ENCODE measurements at places on chromosomes 5 and 9.

DNA sequence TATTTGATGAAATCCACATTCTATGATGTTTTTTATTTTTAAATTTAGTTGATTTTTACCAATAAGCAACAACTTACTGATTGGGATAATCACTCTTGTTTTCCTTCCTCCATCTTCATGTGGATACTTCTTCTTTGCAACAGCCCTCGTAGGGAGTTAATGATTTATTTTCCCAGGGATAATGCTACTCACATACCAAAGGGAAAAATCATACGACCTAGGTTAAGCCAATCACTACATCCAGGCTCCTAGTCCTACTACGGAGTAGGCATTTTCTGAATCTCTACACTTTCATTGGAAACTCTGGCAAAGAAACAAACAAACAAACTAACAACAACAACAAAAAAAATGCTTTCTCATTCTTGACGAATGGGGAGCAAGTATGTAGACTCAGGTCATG lies 663.4 kb downstream of the PTPRD start:
- no peak for DNase-seq

DNA sequence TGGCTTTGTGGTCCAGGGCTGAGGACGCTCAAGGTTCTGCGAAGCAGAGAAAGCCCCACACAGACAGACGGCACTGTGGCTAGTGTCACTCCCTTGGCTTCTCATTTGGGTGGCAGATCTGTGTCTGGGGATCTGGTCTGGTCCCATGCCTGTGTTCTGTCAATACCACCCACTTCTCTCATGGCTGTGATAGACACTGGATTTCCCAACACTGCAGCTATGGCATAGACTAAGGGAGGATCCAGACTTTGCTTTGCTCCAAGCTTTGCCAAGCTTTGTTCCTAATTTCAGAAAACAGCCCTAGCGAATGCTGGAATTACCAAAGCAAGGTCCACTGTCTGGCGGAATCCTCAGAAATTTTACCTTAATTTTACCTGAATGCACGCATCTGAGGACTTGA lies 62.1 kb downstream of the GADD45G start:
- no peak for DNase-seq

GRCh38 chr5:169695025-169695625 lies 58.0 kb downstream of the DOCK2 start:
- no peak for DNase-seq

- DNase-seq: no peak
These were observed 124.8 kb upstream of the RAD23B start for GRCh38 chr9:107158321-107158720.

GRCh38 chr5:61617039-61617438 lies 285.0 kb downstream of the ZSWIM6 start:
- DNase-seq: no peak

DNA sequence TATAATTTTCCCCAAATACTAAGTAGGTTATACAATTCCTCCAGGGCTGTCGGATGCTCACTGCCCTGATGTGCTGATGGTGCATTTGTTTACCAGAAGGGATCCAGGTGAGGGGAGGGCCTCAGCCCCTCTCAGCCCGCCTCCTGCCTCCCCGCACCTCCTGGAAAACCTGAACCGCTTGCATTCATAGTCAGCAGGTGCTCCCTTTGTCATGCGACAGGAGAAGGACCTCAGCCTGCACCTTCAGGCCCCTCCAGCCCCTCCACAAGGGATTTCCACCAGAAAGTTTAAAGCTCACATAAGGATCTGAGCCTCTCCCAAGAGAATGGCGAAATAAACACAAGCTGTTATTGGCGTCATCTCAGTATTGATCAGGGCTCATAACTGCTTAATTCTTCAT lies 36.5 kb upstream of the NTNG2 start:
- no peak for DNase-seq

GRCh38 chr5:81537905-81538547 lies 144.1 kb upstream of the ACOT12 start:
- no peak for DNase-seq

GRCh38 chr9:100222674-100223073 lies 123.6 kb downstream of the INVS start:
- DNase-seq: no peak

DNA sequence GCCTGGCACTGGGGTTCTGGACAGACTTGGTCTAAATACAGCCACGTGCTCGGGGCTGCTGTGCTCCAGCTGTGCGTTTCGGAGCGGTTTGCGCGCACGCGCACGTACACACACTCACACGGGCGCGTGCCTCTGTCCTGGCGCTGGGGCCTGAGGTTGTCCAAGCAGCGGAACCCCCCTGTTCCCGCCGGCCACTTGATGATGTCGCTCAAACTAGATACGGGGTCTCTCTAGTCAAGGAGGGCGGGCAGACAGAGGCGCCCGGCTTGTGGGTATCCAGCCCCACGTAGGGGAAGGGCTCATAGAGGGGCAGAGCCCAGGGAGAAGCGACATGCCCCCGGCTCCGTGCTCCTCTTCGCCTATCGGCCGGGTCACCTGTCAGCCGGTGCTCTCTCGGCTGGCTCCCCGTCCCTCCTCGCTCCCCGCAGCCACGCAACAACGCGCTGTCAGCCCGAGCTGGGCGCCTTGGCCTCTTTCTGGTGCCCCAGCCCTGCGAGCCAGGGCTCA lies 8.9 kb downstream of the NR2F1-AS1 start:
- no peak for DNase-seq
